GDM1 (cell line): ENCODE measurements at places on chromosomes 3 and 15.

DNA sequence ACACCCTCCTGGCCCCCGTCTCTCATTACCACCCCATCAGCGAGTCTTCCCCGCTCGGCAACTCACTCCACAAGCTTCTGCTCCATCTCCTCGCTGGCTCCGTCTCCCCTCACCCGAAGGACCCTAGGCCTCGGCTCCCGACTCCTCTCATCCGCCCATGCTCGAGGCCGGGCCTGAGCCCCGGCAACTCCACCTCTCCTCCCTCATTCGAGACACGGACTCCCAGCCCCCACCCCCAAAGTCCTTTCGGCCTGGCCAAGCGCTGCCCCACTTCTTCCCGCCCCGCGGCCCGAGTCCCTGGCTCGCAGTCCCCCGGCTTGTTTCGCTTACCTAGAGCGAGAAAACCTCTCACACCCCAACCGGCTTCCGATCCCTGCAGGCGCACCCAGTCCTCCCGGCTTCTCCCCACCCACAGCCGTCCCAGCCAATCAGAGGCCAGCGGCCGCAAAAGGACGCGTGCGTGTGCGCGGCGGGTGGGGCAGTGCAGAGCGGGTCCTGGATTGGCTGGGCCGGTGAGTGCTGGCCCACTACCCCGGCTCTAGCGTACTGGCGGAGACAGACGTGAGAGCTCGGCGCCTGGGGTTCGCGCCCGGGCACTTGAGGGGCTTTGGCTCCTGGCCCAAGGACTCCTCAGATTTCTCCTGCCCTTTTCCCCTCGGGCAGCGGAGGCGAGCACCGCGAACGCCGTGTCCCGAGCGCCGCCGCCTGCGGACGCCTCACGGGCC is at the start of gene HIGD1A:
Gene HIGD1A, minus strand, starts transcription at position 385 of the 725 bp plus-strand sequence. CDS start 10,237 bp downstream, outside the sequence.
- peak; percentile 94 for DNase-seq

GRCh38 chr15:79977431-79978054 is 6.5 kb upstream of the BCL2A1 start:
- DNase-seq: peak; percentile 73

GRCh38 chr3:14273901-14274611 is 95.4 kb downstream of the LSM3 start:
- no peak for DNase-seq

GRCh38 chr3:32238453-32239306 is at the start of gene CMTM8:
CMTM8 (plus strand) TSS chr3:32238680; CDS start chr3:32238973, 293 bp downstream.
- DNase-seq: peak; percentile 59

DNA sequence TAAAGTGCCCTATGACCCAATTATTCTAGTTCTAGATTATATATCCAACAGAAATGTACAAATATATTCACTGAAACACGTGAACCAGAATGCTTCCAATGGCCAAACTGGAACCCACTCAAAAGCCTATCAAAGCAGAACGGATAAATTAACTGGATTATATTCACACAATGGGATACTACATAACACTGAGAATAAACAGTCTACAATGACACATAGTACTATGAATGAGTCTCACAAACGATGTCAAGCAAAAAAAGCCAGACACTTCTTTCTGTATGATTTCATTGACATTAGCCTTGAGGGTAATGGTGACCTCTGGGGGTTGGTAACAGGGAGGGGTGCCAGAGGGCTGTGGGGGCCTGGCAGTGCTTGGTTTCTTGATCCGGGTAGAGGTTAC is 50.9 kb upstream of the HACD2 start:
- no peak for DNase-seq

GRCh38 chr15:57792724-57793449 is 86.4 kb downstream of the POLR2M start:
- DNase-seq: no peak

GRCh38 chr3:186307594-186308221 is 54.3 kb downstream of the DGKG start:
- no peak for DNase-seq

- DNase-seq: peak; percentile 46
Observed at GRCh38 chr3:58666683-58667082, at the start of gene FAM3D. FAM3D (minus strand) TSS chr3:58666774; CDS start chr3:58655563, 11,211 bp downstream.

GRCh38 chr15:44275150-44275830 is 13.2 kb upstream of the GOLM2 start:
- no peak for DNase-seq

GRCh38 chr15:74933573-74933972 is 4.3 kb downstream of the COX5A start:
- DNase-seq: no peak

GRCh38 chr3:102802819-102803420 is 368.1 kb downstream of the ZPLD1 start:
- DNase-seq: no peak

DNA sequence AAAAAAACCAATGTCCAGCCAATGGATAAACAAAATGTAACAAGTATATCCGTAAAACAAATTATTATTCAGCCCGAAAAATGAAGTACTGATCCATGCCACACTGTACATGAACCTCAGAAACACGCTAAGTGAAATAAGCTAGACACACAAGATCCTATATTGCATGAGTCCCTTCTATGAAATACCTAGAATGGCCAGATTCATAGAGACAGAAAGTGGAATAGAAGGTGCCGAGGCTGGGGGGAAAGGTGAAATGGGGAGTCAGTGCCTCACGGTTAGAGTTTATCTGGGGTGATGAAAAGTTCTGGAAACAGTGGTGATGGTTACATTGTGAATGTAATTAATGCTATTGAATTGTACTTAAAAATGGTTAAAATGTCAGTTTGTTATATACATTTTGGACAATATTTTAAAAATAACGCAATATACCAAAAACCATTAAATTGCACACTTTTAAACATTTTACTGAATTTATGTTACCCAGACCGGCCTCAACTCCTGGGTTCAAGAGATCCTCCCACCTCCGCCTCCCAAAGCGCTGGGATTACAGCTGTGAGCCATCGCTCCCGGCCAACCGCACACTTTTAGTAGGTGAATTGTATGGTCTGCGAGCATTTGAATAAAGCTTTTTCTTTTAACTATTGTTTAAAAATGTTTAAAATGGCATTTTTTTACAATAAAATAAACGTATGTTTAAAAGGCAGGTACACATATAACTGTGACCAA is 2.1 kb downstream of the RNF168 start:
- no peak for DNase-seq

GRCh38 chr3:179402963-179403362 is 48.3 kb downstream of the GNB4 start:
- no peak for DNase-seq

DNA sequence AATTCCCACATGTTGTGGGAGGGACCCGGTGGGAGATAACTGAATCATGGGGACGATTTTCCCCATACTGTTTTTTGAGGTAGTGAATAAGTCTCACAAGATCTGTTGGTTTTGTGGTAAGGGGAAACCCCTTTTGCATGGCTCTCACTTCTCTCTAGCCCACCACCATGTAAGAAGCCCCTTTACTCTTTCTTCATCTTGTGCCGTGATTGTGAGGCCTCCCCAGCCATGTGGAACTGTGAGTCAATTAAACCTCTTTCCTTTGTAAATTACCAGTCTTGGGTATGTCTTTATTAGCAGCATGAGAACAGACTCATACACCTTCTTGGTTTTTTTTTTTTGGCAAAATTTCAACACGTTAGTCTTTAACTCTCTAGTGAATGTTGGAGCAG is 18.1 kb downstream of the ARL8B start:
- DNase-seq: no peak

- DNase-seq: no peak
Observed at GRCh38 chr15:22952796-22953579, 27.2 kb downstream of the CYFIP1 start.
